Memory B cell (primary cell): ENCODE measurements at places on chromosomes 1 and 21.

- H3K4me3 ChIP-seq = no peak overlapping the region
- H3K27me3 ChIP-seq = peaks cover 13% of the 10 kb centered on the region
- no peaks in the 10 kb centered on the region for H3K4me1 ChIP-seq
- H3K36me3 ChIP-seq = no peaks in the 10 kb centered on the region
- no peak overlapping the region for H3K27ac ChIP-seq
Measured at GRCh38 chr21:37647781-37648180, 268.5 kb downstream of the KCNJ6 start.

GRCh38 chr1:111878091-111878490 lies 111.4 kb downstream of the KCND3 start:
- H3K4me1 ChIP-seq = peaks cover 15% of the 10 kb centered on the region
- peak overlapping the region; percentile 3 for H3K27ac ChIP-seq
- H3K36me3 ChIP-seq = no peaks in the 10 kb centered on the region

- no peaks in the 10 kb centered on the region for H3K36me3 ChIP-seq
- DNase-seq = no peak
- H3K4me1 ChIP-seq = peaks cover 45% of the 10 kb centered on the region
Measured at GRCh38 chr1:51732701-51733425, 116.0 kb downstream of the OSBPL9 start.

DNA sequence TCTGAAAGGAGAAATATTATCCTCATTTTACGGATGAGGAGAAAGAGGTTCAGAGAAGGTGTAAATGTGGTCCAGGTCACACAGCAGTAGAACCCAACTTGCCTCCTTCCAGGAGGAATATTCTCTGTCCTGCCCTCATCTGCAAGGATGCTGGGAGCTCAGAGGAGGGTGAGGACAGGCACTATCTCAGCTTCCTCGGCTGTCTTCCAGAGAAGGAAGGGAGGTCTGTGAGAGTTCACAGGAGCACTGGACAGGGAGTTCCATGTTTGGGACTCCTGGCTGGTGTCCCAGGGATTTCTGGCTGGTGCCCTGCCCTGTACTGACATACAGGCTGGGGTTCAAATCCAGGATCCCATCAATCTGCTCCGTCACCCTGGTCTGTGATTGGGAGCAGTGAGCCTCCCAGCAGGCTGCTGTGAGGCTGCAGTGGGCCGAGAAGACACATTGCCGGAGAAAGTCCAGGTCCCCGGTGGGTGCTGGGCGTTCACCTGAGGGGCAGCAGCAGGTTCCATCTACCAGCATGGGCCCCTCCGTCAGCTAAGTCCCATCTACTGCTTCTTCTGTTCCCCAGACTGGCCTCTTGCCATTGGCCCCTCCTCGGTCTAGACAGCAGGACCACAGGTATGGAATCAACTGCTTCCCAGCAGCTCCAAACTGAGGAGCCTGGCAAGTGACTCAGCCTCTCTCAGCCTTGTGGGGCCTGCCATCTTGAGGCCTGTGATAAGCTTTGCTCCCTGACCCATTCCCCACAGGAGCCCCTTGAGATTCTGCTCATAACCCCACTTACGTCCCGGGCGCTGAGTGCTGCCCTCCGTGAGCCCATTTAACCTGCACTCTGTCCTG lies 8.5 kb upstream of the BSND start:
- DNase-seq = no peak
- no peak overlapping the region for H3K4me3 ChIP-seq
- no peaks in the 10 kb centered on the region for H3K4me1 ChIP-seq
- no peak overlapping the region for H3K27ac ChIP-seq
- H3K36me3 ChIP-seq = no peaks in the 10 kb centered on the region

DNA sequence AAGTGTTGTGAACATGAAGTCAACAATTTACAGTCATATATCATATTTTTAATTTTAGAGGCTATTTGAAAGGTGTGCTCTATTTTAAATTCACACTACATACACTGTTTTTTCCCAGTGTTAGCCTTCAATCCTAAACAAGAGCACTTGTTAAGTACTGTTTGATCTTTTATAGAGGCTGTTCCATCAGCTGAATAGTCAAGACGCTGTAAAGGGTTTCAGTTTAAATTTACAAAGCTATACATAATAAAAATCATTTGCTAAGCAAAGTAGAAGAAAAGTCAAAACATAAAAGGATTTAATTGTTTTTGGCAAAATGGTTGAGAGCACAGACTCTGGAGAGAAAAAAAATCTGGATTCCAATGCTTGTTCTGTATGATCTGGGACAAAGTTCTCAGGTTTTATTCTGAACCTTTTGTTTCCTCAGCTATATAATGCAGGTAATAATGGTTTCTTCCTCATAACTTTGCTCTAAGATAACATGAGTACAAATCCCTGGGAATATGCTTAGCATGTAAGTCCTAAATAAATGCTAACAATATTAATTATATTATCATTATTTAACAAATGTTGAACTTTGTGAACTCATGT lies 44.3 kb downstream of the RBM11 start:
- no peak overlapping the region for H3K27ac ChIP-seq
- no peak for DNase-seq
- H3K27me3 ChIP-seq = peaks cover 2% of the 10 kb centered on the region
- no peaks in the 10 kb centered on the region for H3K36me3 ChIP-seq
- no peaks in the 10 kb centered on the region for H3K4me1 ChIP-seq
- H3K4me3 ChIP-seq = no peak overlapping the region
